ENCODE measurements at places on chromosomes 16 and 17. TPM values are rescaled to one million over a fixed set of nuclear protein-coding genes. Genes with fewer than 3 reads are reported as not detected.
A peak's percentile ranks its signal among the peaks of the same experiment; 100 is the strongest.

DNA sequence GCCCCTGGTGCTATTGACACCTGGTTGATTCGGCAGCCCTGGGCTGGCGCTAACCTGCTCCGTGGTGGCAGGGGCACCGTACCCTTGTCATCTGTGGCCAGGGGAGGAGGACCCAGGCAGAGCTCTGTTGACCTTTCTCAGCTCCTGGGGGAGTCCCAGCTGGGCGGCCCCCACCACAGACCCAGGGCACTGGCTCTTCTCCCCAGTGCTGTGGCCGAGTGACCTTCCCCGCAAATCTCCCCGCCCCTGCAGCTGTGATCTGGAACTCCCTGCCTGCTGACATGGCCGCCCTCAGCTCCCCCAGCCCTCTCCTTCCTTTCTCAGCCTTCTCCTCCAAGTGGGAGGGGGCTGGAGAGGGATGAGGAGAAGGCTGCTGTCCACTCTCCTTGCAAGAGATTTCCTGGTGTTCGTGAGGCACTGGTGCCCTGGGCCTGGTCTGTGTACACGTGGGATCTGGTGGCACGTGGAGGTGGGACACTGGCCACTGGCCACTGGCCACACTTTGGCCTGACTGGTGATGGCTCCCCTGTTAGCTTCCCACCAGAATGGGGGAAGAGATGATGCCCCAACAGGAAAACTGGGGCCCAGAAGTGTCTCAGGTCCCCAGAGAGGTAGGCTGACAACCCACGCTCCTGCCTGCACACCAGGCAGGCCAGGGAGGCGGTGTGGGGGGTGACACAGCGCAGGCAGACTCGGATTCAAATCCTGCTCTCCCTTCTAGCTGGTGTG, 8.2 kb downstream of the FMNL1 start:
- DNase-seq: no peak
- H3K27ac ChIP-seq: no peak overlapping the region
- no peaks in the 10 kb centered on the region for H3K27me3 ChIP-seq
- no peak overlapping the region for H3K4me3 ChIP-seq
- peaks cover 4% of the 10 kb centered on the region for H3K4me1 ChIP-seq
- no peaks in the 10 kb centered on the region for H3K36me3 ChIP-seq

The PTX4 gene
- not detected for polyA plus RNA-seq

DNA sequence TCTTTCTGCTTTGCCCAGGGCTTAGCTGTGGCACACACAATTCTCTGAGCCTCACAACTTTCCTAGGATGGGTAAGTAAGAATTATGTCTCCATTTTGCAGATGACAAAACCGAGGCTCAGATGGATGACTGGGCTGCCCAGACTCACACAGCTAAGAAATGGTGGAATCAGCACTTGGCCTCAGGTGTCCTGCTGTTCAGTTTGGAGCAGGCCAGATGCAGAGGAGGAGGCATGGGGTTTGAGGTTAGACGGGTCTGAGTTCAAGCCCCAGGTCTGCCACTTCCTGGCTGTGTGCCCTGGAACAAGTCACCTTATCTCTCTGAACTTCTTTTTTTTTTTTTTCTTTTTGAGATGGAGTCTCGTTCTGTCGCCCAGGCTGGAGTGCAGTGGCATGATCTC, 1.7 kb upstream of the MEOX1 start:
- no peak overlapping the region for H3K27ac ChIP-seq
- no peaks in the 10 kb centered on the region for H3K27me3 ChIP-seq
- no peaks in the 10 kb centered on the region for H3K36me3 ChIP-seq
- no peaks in the 10 kb centered on the region for H3K4me1 ChIP-seq
- no peak for DNase-seq

GRCh38 chr17:19978209-19978802, 678 bp upstream of the AKAP10 start:
- H3K4me1 ChIP-seq: 0 out of 2 replicates have a peak, but pooled peaks cover 4% of the 10 kb centered on the region
- H3K27ac ChIP-seq: peak overlapping the region; percentile 85
- no peaks in the 10 kb centered on the region for H3K36me3 ChIP-seq
- DNase-seq: no peak
- peak overlapping the region; percentile 87 for H3K4me3 ChIP-seq

- no peaks in the 10 kb centered on the region for H3K27me3 ChIP-seq
- no peaks in the 10 kb centered on the region for H3K4me1 ChIP-seq
- H3K27ac ChIP-seq: no peak overlapping the region
- peaks cover 49% of the 10 kb centered on the region for H3K36me3 ChIP-seq
These were observed 6.1 kb downstream of the PYCARD start for GRCh38 chr16:31196324-31197088.

The EFCAB13 gene
- polyA plus RNA-seq: 0.36 TPM

The ZNF469 gene
- polyA plus RNA-seq: 0.24 TPM

GRCh38 chr17:58112970-58113631, 29.9 kb downstream of the DYNLL2 start:
- H3K4me3 ChIP-seq: no peak overlapping the region
- no peaks in the 10 kb centered on the region for H3K4me1 ChIP-seq

- no peak for DNase-seq
- no peak overlapping the region for H3K27ac ChIP-seq
- no peaks in the 10 kb centered on the region for H3K4me1 ChIP-seq
- peaks cover 46% of the 10 kb centered on the region for H3K36me3 ChIP-seq
These were observed 77.4 kb downstream of the BPTF start for GRCh38 chr17:67902511-67903231.

The KRT9 gene
- polyA plus RNA-seq: not detected

DNA sequence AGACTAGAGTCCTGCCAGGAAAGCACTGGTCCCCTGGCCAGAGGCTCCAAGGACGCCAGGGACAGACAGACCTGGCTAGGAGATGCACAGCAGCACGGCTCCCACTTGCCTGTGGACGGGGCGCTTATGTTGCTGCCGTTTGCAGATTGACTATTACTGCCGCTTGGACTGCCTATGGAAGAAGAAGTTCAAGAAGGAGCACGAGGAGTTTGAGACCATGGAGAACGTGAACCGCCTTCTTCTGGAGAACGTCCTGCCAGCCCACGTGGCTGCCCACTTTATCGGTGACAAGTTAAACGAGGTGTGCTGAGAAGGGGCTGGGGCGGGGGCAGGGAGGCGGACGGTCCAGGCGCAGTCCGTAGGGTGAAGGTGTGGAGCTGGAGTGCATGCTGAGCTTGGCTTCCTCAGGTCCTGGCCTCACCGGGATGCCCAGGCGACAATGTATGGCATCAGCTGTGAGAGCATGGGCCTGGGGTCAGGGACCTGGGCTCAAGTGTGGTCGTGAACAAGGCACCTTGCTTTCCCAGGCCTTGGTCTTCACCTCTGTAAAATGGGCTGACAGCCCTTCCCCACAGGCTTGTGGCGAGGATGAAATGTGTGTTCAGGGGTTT, 45.6 kb downstream of the ADCY7 start:
- no peak for DNase-seq
- H3K4me3 ChIP-seq: no peak overlapping the region
- H3K27me3 ChIP-seq: no peaks in the 10 kb centered on the region
- H3K4me1 ChIP-seq: peaks cover 55% of the 10 kb centered on the region
- H3K27ac ChIP-seq: no peak overlapping the region
- H3K36me3 ChIP-seq: peaks cover 46% of the 10 kb centered on the region

GRCh38 chr17:22703786-22704441, 1011.6 kb downstream of the KCNJ18 start:
- peaks cover 5% of the 10 kb centered on the region for H3K27me3 ChIP-seq
- no peak overlapping the region for H3K27ac ChIP-seq
- H3K4me1 ChIP-seq: no peaks in the 10 kb centered on the region

The STH gene
- polyA plus RNA-seq: not detected

DNA sequence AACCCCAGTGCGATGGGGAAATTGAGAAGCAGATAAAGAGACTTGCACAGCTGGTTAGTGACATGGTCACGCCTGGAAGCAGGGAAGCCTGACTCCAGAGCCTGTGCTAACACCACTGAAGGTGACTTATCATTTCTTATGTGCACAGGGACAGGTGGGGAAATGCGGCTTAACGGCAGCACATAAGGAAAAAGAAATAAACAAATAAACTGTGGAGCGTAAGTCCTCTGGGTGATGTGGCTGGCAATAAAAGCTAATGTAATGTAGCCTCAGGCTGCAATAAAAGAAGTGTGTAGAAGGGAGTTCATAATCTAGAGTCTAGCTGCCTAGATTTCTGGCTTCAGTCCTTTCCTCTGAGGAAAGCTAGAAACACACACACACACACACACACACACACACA, 10.6 kb downstream of the CDH11 start:
- DNase-seq: peak; percentile 19
- H3K27ac ChIP-seq: no peak overlapping the region
- H3K4me3 ChIP-seq: no peak overlapping the region
- H3K27me3 ChIP-seq: no peaks in the 10 kb centered on the region

The TEX14 gene
- polyA plus RNA-seq: 0.02 TPM

The TEX19 gene
- 0.10 TPM for polyA plus RNA-seq

The KRTAP4-9 gene
- polyA plus RNA-seq: not detected

DNA sequence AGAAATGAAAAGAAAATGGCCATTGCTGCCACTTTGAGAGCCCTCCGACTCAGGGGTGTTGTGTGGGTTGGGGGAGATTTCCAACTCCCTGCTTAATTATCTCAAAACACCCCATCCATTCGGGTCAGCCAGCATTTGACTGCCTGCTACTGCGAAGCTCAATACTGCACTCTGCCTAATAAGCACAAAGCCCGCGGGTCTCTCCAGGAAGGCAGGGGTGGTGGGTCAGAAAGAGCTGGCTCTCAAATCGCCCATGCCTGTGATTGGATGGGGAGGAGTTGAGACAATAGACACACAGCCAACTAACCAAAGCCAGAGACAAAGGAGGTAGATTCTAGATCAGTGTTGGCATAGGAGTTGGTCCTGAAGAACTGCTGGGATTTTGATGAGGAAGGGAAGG, 2.3 kb upstream of the XAF1 start:
- H3K4me3 ChIP-seq: no peak overlapping the region
- H3K27me3 ChIP-seq: no peaks in the 10 kb centered on the region
- peak overlapping the region; percentile 92 for H3K27ac ChIP-seq
- DNase-seq: no peak
- peaks cover 13% of the 10 kb centered on the region for H3K4me1 ChIP-seq
- H3K36me3 ChIP-seq: no peaks in the 10 kb centered on the region

DNA sequence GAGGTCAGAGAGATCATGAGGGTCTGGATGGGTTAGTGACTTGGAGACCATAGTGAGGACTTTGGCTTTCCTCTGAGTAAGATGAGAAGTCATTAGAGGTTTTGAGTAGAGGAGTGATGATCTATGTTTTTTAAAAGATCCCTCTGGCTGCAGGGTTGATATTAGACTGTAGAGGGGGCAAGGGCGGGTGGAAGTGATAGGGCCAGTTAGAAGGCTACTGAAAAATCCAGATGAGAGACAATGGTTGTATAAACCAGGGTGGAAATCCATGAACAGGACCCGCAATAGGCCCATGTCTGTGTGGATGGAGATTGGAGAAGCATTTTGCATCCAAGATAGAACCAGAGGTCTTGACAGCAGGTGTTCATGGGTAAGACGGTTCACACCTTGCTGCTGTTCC, 9.8 kb downstream of the ITGAL start:
- no peaks in the 10 kb centered on the region for H3K36me3 ChIP-seq
- peaks cover 10% of the 10 kb centered on the region for H3K27me3 ChIP-seq
- H3K4me3 ChIP-seq: no peak overlapping the region
- no peak for DNase-seq
- H3K27ac ChIP-seq: no peak overlapping the region

The AXIN2 gene
- polyA plus RNA-seq: 7.9 TPM

DNA sequence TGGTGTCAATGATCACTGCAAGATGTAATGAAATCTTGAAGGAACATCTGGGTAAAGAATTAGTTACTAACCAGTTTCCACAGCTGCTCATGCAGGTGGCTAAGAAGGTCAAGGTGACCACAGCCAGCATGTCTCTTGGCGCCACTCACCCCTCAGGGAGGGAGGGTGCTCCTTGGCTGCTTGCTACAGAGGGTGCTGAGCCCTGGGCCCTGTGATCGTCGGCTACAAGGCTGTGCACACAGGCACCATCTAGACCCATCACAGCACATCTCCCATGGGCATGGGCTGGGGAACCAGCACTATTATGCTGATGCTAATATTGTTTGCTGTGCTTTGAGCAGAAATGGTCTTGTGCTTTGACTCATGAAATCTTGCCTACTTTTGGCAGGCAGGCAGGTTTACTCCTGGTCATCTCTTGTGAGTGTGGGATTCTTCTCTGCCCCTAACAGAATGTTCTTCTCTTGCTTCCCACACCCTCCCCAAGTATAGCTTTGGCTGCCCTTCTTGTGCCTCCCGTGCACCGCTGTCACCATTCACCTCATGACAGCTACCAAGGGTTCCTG, 36.4 kb downstream of the TXNDC11 start:
- peaks cover 6% of the 10 kb centered on the region for H3K4me1 ChIP-seq
- DNase-seq: no peak
- no peaks in the 10 kb centered on the region for H3K27me3 ChIP-seq
- H3K36me3 ChIP-seq: peaks cover 40% of the 10 kb centered on the region
- H3K4me3 ChIP-seq: no peak overlapping the region

The CASKIN2 gene
- 6.5 TPM for polyA plus RNA-seq

- H3K27ac ChIP-seq: no peak overlapping the region
- no peak overlapping the region for H3K4me3 ChIP-seq
- no peaks in the 10 kb centered on the region for H3K36me3 ChIP-seq
- no peaks in the 10 kb centered on the region for H3K4me1 ChIP-seq
- DNase-seq: no peak
These were observed 326.6 kb downstream of the PHKB start for GRCh38 chr16:47787696-47788095.

The SRCIN1 gene
- 0.45 TPM for polyA plus RNA-seq

All from SK-N-SH (cell line).